Fibroblast of skin of scalp (primary cell): ENCODE measurements at places on chromosomes 12 and 14.

- no peak for DNase-seq
Observed at GRCh38 chr14:69052181-69052601, 73.1 kb upstream of the ACTN1 start.

DNA sequence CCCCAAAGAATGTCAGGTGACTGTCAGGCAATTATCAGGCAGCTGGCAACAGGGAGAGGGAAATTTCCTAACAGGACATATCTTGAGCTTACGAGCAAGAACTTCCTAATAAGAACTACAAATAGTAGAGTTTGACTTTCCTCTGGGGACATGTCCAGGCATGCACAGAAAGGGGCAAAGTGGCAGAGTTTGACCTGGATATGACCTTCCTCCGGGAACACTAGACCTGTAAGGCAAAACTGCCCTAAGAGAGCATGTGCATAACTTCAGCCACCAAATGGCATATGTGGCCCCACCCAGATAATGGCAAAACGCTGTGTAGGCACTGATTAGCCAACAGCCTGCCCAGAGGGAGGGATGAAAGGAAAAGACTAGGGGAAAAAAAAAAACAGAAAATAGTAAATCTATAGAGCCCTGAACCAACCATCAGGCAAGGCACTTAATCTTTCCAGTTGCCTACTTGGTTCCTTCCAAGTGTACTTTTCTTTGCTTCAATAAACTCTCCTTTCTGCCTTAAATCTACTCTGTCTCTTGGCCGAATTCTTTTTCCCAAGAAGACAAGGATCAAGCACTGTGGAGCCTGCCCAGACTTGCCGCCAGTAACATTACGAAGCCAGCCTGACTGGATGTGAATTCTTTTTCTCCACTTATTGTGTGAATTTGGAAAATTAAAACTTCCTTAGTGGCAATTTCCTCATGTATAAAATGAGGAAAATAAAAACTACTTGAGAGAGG is 164.1 kb downstream of the SPTSSA start:
- DNase-seq = no peak

GRCh38 chr14:24325963-24326362 is 8.9 kb downstream of the ADCY4 start:
- DNase-seq = no peak

DNA sequence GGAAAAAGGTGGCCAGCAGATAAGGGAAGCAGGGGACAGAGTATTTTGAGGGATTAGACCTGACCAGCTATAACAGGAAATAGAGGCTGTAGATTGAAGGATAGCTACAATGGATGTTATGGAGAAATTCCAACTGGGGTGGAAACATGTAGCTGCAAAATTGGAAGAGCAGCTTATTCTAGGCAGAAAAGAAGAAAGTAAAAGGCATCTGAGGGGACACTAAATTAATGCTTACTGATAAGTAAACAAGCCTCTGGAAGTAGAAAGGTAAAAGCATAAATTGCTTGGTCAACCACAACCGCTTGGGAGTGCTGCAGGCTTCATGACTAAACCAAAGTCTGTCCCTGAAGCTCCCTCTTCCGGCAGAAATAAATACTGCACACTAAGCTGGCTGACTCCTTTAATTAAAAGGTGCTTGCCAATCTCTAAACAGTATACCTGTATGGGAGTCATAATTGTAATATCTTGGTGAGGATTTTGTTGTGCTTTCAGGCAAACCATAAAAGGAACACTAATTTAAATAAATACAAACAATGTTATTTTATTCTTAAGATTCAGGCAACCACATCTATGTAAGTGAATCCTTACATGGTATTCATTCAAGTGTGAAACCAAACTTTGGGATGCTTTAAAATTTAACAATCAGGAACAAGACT is 7.7 kb downstream of the UBC start:
- peak; percentile 88 for DNase-seq

GRCh38 chr14:48703728-48704467 is 882.3 kb downstream of the RPS29 start:
- no peak for DNase-seq

GRCh38 chr14:36498938-36499337 is 21.1 kb downstream of the NKX2-1 start:
- DNase-seq = no peak

GRCh38 chr12:56321027-56321426 is 5.2 kb upstream of the CNPY2 start:
- no peak for DNase-seq

DNA sequence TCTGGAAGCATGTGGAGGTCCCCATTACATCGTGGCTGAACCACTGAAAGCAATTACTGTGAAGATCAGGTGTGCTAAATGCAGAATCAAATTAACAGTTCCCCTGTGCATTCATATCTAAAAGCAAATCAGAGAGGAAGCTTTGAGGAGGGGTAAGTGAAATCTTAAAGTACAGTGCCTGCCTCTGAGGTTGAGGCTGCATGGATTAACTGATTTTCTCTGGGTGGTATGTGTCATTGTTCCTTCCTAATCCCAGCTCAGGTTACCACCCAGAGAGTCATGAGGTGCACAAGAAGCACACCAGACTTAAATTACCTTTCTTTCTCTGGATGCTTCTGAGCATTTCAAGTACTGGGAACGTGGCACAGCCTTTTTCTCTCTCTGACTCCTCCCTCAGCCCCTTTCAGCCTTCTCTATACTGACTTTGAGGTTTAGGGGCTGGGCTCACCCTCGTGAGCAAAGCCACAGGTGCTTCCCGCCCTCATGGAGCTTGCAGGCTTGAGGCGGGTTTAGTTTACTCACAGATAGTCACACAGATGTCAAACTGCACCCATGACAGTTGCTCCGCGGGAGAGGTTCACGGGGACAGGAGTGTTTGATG is 237.6 kb upstream of the CRY1 start:
- no peak for DNase-seq

GRCh38 chr12:12804432-12804886 is 8.7 kb upstream of the DDX47 start:
- peak; percentile 77 for DNase-seq

DNA sequence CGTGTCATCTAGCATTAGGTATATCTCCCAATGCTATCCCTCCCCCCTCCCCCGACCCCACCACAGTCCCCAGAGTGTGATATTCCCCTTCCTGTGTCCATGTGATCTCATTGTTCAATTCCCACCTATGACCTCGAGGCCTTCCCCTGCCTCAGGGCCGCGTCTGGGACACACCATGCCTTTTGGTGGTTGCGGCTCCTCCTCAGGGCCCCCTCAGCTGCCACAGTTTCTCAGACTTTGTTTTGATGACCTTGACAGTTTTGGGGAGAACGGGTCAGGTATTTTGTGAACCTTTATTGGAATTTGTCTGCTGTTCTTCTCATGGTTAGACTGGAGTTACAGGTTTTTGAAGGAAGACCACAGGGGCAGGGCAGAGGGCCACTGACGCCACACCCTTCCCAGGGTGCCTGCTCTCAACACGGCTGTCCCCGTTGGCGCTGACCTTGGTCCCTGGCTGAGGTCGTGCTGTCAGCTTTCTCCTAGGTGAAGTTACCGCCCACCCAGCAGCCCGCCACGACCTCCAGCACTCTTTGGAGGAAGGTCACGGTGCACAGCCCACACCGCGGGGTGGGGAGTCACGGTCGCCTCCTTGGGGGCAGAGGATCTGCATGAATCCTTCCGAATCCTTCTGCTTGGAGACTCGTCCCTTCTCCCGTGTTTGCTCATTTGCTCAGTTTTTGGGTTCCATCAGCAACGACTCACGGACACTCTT is 130.5 kb downstream of the KIF26A start:
- no peak for DNase-seq

DNA sequence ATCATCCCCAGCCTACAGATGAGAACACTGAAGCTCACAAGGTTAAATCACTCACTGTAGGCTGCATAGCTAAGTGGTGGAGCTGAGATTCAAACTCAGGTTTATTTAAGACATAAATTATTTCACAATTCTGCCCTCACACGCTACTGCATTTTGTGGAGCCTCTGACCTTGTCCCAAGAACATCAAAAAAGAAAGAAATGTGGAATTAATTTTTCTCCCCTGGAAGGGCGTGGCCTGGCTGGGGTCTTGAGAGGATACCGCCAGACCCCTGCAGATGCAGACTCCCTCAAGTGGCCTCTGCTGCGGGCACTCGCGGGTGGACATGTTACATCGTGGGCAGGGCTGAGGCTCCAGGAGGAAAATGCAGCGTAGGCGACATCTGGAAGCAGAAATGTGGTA is 40.6 kb downstream of the LTBP2 start:
- peak; percentile 78 for DNase-seq

- no peak for DNase-seq
Observed at GRCh38 chr12:128571906-128572810, 251.6 kb downstream of the SLC15A4 start.

- no peak for DNase-seq
Observed at GRCh38 chr12:111488271-111488670, 82.5 kb downstream of the SH2B3 start.

- DNase-seq = no peak
Observed at GRCh38 chr14:105891631-105892452, 365.5 kb downstream of the TMEM121 start.

- DNase-seq = peak; percentile 29
Observed at GRCh38 chr12:121494093-121494787, 86.6 kb downstream of the KDM2B start.

DNA sequence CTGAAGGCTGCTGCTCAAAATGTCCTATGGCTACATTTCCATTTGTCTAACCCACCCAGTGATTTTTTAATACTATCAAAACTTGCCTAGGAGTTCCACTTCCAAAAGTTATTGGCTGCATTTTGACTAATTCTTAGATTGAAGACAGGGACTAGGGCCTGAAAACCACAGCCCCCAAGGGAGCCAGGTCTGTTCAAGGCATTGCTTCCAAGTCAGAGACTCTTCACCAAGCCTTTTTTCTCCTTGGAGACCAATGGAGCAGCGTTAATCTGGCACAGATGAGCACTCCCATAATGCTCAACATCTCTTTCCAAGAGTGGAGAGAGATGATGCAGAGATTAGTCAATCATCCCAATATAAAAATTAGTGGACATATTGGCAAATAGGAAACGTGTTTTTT is 112.5 kb upstream of the HIF1A start:
- peak; percentile 91 for DNase-seq

DNA sequence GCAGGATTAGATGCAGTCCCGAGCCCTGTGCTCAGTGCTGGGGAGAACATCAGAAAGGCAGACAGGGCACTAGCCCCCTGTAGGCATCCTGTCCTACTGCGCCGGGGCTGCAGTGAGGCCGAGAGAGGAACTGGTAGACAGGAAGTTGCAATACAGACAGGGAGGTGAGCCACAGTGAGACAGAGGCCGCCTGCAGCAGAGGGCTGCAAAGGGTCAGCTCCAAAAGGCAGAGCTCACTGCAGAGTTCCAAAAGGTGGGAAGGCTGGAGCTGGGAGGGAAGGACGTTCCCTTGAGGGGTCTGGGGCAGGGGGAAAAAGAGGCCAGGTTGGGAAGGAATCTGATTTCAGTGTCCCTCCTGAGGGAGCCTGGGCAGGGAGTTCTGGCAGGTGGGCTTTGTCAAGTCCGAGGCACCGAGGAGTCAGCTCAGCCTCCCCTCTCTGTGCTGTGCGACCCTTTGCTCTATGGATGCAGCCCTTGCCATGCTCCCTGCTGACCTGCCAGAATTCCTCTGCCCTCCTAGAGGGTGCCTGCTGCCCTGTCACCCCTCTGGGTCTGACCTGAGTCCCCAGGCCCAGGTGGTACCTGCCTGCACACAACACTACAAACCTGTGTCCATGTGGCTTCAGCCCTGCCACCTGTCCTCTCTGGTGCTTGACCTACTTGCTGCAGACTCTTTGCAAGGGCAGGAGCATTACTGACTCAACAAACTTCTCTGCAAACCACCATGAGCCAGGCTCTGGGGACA is 63.5 kb downstream of the PRMT8 start:
- DNase-seq = no peak

DNA sequence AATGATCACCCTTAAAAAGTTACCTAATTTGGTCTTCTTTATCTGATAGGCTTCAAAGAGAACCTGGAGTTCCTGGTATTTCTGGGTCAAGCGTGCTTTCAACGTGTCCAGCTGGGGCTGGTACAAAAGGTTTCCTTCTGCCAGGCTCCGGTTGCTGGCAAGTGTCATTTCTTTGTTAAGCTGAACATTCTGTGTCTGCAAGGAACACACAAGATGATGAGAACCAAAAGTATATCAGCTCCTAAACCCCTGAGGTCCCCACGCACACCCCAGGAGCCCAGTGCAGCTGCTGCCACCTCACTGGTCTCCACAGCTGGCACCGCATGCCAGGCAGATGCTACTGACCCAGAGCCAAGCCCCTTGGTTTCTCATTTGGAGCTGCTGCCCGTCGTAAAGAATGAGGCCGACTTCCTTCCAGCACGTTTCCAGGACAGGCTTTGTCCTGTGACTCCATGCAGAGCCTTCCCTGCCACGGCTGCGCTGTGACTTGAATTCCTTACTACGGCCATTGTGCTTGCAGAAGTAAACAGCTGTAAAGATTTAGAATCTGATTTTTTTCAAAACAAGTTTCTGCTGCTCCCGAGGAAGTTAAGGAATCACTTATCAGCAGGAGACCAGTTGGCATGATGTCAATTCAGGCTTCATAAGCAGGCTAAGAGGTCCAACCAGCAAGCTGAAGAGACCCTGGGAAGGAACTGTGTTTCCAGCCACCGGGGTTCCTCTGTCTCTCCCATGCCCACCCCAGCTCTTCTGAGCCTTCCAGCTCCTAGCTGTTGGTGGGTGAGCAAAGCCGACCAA is 24.9 kb downstream of the VPS37B start:
- peak; percentile 77 for DNase-seq

DNA sequence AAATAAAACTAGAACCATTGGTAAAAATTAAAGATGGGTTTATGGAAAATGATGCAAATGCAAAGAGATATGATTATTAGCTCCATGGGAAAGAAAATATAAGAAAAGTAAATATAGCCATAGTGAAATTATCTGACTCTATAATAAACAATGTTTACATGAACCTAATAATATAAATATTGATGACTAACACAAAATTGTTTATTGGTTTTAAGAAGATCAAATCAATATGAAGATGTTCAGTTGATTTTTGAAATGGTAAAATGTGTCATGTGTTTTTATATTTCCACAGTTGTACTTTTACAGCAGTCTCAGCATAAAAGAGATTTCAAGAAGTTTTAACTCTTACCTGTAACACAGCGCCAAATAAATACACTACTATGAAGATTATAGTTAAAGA is 114.0 kb downstream of the SLC41A2 start:
- no peak for DNase-seq

GRCh38 chr14:24219080-24219479 is 3.2 kb upstream of the MDP1 start:
- DNase-seq = no peak

DNA sequence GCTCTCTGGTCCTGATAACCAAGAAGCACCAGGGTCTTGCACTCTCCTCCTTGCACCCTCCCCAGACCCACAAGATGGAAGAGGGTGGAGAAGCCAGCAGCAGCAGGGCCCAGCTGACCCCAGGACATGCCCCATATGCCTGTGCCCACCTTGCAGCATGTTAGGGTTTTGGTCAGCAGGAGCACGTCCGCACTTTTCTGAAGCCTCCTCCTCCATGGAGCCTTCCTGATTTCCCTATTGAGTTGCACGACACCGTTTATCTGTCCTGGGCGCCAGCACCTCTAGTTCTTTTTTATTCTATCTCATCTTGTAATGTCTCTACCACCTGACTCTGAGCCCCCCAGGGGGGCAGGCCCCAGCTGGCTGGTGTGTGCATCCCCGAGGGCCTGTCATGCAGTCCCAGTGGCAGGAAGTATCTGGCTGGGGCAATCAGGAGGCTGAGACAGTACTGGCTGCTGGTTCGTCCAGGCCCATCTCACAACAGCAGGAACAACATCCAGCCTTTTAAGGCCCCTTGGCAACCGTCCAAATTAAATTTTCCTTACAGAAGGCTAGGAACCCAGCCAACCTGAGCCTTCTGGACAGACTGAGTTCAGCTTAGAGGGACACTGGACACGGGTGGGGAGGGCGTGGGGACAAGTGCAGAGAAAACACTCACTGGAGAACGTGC is 39.6 kb downstream of the CCDC85C start:
- DNase-seq = peak; percentile 68
